Hindlimb muscle (tissue), 1 donor: ENCODE measurements at places on chromosomes 7 and 10. TPM values are rescaled to one million over a fixed set of nuclear protein-coding genes. Genes with fewer than 3 reads are reported as not detected.

UNCX gene
- not detected for polyA plus RNA-seq

PAX4 gene
- not detected for polyA plus RNA-seq

NEUROG3 gene
- not detected for polyA plus RNA-seq

HEPACAM2 gene
- 0.09 TPM for polyA plus RNA-seq

TECTB gene
- not detected for polyA plus RNA-seq

TRIM56 gene
- 9.4 TPM for polyA plus RNA-seq

HPSE2 gene
- not detected for polyA plus RNA-seq

SPDYE5 gene
- polyA plus RNA-seq = 5.5 TPM

TEX47 gene
- polyA plus RNA-seq = not detected

ATOH7 gene
- polyA plus RNA-seq = 0.22 TPM

CYP3A4 gene
- polyA plus RNA-seq = not detected

PODXL gene
- polyA plus RNA-seq = 91.8 TPM

TRPV5 gene
- polyA plus RNA-seq = 0.09 TPM

MOSPD3 gene
- polyA plus RNA-seq = 17.9 TPM

SLC25A28 gene
- 37.9 TPM for polyA plus RNA-seq

LIPF gene
- not detected for polyA plus RNA-seq

AZGP1 gene
- 1.2 TPM for polyA plus RNA-seq

EN2 gene
- polyA plus RNA-seq = 1.0 TPM

CFTR gene
- polyA plus RNA-seq = 0.30 TPM

SPDYE11 gene
- 1.9 TPM for polyA plus RNA-seq

CARD11 gene
- polyA plus RNA-seq = 0.48 TPM
